ENCODE measurements at places on chromosomes 1 and 21.
A peak's percentile ranks its signal among the peaks of the same experiment; 100 is the strongest.

DNA sequence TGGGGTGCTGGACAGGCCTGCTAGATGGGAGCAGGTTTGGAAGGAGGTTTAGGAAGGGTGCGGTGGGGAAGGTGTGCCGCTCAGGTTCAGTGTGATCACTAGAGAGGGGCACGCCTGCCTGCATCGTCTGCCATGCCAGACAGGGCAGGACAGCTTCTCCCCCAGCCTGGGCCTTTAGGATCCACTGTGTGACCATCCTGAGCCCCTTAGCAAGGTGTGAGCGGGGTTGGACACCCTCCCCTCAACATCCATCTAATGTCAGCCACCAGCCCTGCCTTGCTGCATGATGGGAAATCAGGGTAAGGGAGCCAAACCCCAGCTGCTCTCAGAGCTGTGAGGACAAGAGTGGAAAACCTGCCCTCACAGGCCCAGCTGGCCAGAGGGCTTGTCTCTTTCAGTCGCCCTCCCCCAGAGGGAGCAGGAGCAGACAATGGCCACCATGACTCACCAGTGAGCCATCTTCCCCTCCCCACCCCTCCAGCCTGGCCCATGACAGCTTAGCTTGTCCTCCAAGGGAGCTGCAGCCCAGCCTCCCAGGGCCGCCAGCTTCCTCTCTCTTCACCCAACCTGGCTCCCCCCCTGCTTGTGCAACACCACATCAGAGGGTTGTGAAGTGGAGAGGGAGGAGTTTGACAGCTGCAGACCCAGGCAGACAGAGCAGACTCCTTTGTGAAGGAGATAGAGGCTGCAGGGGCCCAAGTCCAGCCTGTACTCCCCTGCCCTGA lies 37.0 kb downstream of the NUAK2 start:
- DNase-seq, result peak; percentile 87

DNA sequence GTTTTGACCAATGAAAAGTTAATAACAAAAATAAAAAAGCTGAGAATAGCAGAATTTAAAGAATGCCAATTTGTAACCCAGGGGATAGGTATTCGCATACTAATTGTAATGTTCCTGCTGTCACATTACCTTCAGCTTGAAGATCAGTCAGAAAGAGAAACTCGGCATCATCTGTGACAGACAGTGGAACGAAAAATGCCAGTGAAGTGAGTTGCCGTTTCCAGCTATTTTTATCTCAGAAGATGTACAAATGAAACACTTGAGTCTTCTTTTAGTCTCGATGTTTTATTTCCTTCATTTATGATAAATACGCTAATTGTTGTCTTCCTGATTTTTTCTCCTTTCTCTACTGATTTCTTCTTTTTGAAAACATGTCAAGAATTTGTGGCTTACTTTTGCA lies 26.1 kb downstream of the RGS21 start:
- DNase-seq, result no peak

DNA sequence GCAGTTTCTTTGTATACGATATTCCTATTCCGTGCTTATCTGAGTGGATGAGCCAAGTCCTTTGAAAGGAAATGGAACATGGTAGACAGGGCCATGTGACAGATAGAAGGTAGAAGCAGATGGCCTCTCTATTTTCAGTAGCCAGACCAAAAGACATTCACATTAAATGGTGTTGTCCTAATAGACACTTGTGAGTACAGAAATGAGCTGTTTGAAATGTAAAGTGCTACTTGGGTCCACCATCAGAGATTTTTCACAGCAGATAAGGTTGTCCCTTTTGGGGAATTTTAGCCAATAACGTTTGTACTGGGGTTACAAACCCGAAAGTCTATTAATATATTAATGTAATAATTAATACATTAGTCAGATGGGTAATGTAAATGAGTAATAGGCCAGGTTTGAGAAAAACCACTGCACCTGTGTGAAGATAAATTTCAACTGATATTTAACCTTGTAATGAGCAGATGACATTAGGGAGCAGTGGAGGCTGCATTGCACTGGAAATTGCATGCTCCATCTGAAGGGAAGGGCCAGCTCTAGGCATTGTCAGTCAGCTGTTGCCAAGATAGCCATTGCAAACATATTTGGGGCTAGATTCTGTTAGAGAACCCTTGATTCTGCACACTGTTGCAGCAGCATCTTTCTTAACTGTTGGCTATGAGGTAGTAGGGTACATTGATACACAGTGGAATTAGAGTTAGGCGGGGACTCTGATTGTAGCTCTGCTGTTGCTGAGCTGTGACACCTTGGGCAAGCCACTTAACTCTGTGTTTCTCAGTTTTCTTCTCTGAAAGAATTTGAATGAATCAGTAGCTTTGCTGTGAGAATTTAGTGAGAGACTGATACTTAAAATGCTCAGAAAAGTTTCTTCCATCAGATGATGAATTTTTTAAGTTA lies 43.8 kb downstream of the FGGY start:
- DNase-seq, result no peak

DNA sequence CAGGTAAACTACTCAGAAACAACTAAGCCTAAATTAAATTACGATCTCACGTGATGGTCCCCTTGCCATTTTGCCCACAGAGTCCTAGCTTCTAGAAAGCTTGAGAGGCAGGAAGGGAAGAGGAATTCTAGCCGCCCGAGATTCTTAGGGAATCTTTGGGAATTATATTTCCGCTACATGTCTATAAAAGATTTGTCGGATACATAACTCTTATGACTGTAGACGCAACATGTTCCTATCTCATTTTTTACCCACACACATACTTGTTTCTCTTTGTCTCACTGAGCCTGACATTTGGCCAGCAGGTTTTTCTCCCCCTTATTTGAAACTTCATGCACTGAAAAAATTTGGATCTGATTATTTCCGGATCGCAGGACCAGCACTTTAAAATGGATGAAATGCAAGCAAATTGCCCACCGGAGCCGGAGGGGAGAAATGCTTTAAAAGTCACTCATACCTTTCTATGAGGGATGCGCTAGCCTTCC lies 5.5 kb downstream of the GLIS1 start:
- no peak for DNase-seq

GRCh38 chr1:21891621-21892479 lies 45.3 kb downstream of the HSPG2 start:
- DNase-seq, result no peak

DNA sequence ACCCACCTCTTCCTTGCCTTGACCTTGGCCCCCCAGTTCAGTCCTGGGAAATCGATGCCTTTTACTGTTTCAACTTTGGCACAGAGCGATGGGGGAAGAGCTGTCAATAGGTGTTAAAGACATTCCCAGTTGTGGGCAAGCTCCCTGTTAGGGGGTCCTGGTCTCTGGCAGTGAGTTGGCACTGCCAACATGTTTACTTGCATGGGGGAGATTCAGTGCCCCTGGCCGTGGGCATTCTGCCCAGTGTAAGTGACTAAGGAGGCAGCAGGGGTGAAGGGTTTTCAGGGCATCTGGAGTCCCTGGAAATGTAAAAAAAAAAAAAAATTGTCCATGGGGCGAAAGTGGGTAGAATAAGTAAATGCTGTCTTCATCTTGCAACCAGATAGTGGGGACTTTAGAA lies 407.0 kb downstream of the PTPRU start:
- DNase-seq, result no peak

DNA sequence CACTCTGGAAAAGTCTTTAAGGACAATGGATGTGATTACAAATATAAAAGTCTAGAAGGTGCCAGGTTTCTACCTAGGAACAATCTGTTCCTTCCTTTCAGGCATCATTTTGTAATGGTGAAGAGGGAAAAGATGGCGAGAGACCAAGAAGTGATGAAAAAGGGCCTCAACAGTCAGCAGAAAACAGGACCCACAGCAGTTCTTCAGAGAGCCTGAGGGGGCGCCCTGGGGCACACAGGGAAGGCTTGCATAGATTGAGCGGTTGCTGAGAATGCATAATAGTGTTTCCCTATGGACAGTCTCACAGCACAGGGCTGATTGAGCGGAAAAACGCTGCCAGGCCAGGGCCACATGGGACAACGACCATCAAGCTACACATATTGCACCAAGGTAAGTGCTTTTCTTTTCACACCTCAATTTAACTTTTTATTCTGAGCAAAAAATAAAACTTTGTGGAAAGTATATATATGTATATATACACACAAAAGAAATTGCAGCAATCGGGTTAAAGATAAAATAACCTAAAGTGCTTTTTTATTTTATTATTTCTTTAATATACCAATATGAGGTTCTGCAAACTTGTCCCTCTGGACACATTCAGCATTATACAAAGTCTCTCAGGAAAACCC lies 3.1 kb upstream of the YRDC start:
- DNase-seq, result peak; percentile 41

DNA sequence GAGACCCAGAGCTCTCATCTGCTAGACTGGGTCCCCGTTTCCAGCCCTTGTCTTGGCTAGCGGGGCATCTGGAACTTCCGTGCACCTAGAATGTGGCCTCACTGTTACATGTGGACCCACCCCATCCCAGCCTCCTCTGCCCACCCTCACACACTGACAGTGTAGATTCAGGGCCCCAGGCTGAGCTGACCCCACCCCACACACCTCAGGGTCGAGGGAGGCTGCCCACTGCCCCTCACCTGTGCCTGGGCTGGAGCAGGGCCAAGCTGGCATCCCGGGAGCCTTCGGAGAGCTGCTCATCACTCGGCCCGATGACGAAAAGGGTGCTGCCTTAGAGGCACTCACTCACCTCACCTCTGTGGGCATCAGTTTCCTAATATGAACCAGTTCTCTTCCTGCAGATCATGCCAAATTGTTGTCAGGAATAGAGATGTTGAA lies 11.1 kb downstream of the ACOT11 start:
- DNase-seq, result no peak

GRCh38 chr21:45432575-45433255 lies 27.8 kb downstream of the COL18A1 start:
- DNase-seq, result no peak

DNA sequence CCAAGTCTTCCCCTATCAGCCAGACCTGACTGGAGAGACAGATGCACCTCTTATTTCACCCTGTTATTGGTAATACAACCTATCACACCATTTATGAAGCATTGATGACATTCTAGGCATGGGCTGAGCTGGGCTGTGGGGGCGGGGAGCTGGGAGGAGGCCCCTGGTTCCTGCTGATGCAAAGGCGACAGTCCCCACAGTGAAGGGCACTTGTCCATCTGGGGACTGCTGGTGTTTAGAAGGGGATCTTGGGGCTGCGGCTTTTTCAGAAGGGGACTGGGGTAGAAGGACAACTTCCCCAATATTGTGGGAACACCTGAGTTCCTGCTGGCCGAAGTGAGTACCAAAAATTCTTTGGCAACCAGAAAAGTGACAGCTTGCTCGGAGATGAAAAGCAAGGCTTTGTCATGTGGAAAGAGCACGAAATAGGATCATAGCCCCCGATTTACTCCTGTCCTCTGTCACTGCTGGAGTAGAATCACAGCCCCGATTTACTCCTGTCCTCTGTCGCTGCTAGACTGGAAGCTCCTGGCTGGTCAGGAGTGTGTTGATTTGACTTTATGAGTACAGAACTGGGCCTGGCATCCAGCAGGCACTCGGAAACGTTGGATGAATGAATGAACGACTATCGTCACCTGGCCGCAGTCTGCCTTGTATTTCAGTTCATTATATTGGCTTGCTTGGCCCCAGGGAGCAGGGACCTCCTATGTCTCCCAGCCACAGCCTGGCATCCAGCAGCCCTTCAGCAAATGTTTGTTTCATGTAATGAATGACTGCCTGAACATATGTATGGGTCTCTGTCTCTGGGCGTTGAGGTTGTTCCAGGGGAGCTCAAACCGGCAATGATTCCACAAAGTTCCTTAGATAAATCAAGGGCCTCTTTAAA lies 16.5 kb upstream of the ETV3L start:
- no peak for DNase-seq

GRCh38 chr1:165425621-165426020 lies 19.3 kb downstream of the RXRG start:
- no peak for DNase-seq

GRCh38 chr21:29372063-29372802 lies 73.5 kb downstream of the BACH1 start:
- no peak for DNase-seq

GRCh38 chr1:220970311-220970710 lies 91.1 kb downstream of the HLX start:
- no peak for DNase-seq

- no peak for DNase-seq
Observed at GRCh38 chr1:200250469-200250868, 159.4 kb downstream of the ZNF281 start.

- DNase-seq, result no peak
Observed at GRCh38 chr1:978069-978834, 3.6 kb downstream of the PERM1 start.

GRCh38 chr1:110787328-110788071 lies 85.4 kb upstream of the CD53 start:
- no peak for DNase-seq

- DNase-seq, result no peak
Observed at GRCh38 chr1:32937061-32937460, 27.5 kb downstream of the RNF19B start.

GRCh38 chr21:46116189-46116775 lies 18.4 kb downstream of the COL6A2 start:
- DNase-seq, result no peak

- no peak for DNase-seq
Observed at GRCh38 chr1:104064399-104064798, 314.7 kb downstream of the AMY1C start.

GRCh38 chr1:24868016-24868875 lies 61.8 kb downstream of the RUNX3 start:
- no peak for DNase-seq

- peak; percentile 26 for DNase-seq
Observed at GRCh38 chr21:17512253-17513213, at the start of gene CXADR. TSS of gene CXADR (plus strand) at chr21:17513043. CDS start at chr21:17513130, 87 bp downstream.

DNA sequence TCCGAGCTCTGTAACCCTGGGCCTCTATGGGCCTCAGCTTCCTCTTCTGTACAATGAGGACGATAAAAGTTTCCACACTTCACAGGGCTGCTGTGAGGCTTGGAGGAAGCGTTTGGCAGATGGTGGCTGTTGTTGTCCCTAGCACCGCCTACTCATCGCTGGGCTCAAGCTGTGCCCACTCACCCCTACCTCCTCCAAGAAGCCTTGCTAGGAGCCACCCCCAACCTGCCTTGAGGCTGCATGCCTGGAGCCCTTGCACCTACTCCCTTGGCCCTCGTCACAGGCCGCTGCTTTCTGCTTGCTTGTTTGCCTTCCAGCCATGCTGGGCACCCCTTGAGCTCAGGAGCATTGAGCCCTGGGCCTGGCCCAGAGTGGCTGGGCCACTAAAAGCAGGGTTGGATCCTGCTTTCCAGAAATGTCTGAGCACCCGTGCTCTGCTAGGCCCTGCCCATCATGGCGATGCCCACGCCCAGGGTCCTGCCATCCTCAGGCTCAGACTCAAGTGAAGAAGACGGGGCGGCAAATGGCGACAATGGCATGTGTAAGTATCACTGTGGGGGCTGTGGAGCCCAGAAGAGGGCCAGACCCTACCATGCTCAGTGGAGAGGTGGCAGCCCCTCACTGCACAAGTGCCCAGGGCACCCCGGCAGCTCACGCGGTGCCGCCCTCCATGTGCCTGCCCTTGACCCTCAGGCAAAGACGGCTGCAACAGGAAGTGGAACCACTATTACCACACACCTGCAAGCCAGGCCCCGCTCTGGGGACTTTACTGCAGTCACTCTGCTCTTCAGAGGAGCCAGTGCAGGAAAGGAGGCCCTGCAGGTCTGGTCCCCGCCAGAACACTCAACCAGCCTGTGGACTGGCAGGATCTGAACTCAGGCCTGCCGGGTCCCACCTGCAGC lies 9.5 kb downstream of the SH3BGRL3 start:
- no peak for DNase-seq

- DNase-seq, result no peak
Observed at GRCh38 chr21:29080454-29080941, 7.0 kb upstream of the CCT8 start.

- DNase-seq, result peak; percentile 79
Observed at GRCh38 chr1:35930593-35931445, at the start of gene AGO3. TSS of gene AGO3 (plus strand) at chr1:35931105. CDS start at chr1:35931427, 322 bp downstream.

- DNase-seq, result no peak
Observed at GRCh38 chr21:42107177-42107880, 36.2 kb downstream of the UMODL1 start.

All from activated naive CD4-positive, alpha-beta T cell (primary cell).